HFFc6 (cell line): ENCODE measurements at places on chromosomes 6 and 20.

GRCh38 chr6:13741365-13741764, 29.7 kb upstream of the RANBP9 start:
- no peak overlapping the region for H3K27ac ChIP-seq
- peaks cover 3% of the 10 kb centered on the region for H3K27me3 ChIP-seq
- H3K4me1 ChIP-seq, result no peaks in the 10 kb centered on the region
- H3K4me3 ChIP-seq, result no peak overlapping the region
- no peak for DNase-seq
- no peaks in the 10 kb centered on the region; the same call in 1 of the 2 replicates for H3K36me3 ChIP-seq

DNA sequence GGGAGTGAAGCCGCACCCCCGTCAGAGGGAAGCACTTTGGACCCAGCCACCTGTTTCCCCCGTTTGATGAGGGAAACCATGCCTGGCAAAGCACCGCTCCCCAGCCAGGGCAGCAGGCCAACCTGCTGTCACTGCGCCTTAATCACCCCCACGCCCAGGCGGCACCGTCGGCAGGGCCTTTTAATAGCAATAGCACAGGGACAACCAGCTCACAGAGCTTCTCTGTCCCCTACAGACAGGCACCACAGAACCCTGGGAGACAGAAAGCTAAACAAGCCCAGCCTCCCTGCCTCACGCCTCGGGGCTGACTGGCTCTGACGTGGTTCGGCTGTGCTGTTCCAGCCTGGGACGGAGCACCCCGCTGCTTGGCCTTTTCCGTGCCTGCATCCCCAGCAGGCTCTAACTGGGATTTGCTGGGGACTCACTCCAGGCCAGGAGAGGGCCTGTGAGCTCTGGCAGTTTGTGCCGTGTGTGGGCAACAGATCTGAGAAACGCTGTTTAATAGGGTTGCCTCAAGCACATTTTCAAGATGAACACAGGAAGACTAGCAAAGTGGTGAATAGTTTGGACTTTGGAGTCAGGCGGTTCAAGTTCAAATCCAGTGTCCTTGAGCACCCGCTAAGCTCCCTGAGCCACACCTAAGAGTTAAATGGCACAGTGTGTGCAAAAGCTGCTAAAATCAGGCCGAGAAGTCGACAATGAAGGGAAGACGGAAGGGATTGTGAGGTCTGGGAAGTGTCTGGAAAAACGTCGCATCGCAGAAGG, 223.8 kb downstream of the NRN1 start:
- H3K4me1 ChIP-seq, result peaks cover 5% of the 10 kb centered on the region; the same call in 1 of the 2 replicates
- peak; percentile 0 for DNase-seq
- H3K4me3 ChIP-seq, result no peak overlapping the region
- no peak overlapping the region for H3K27ac ChIP-seq

GRCh38 chr6:81735756-81736380, 16.6 kb downstream of the TENT5A start:
- DNase-seq, result peak; percentile 33
- no peak overlapping the region for H3K4me3 ChIP-seq
- H3K4me1 ChIP-seq, result peaks cover 32% of the 10 kb centered on the region
- H3K36me3 ChIP-seq, result peaks cover 12% of the 10 kb centered on the region
- H3K27me3 ChIP-seq, result no peaks in the 10 kb centered on the region

GRCh38 chr6:118187568-118188164, 280.6 kb downstream of the SLC35F1 start:
- no peaks in the 10 kb centered on the region; the same call in 1 of the 2 replicates for H3K36me3 ChIP-seq
- no peaks in the 10 kb centered on the region for H3K4me1 ChIP-seq
- no peaks in the 10 kb centered on the region for H3K27me3 ChIP-seq
- H3K4me3 ChIP-seq, result no peak overlapping the region
- no peak for DNase-seq

- no peak overlapping the region for H3K4me3 ChIP-seq
- DNase-seq, result no peak
- no peak overlapping the region for H3K27ac ChIP-seq
- no peaks in the 10 kb centered on the region for H3K4me1 ChIP-seq
- H3K27me3 ChIP-seq, result no peaks in the 10 kb centered on the region; the same call in 1 of the 2 replicates
Observed at GRCh38 chr20:14312001-14312400, 25.4 kb downstream of the FLRT3 start.

DNA sequence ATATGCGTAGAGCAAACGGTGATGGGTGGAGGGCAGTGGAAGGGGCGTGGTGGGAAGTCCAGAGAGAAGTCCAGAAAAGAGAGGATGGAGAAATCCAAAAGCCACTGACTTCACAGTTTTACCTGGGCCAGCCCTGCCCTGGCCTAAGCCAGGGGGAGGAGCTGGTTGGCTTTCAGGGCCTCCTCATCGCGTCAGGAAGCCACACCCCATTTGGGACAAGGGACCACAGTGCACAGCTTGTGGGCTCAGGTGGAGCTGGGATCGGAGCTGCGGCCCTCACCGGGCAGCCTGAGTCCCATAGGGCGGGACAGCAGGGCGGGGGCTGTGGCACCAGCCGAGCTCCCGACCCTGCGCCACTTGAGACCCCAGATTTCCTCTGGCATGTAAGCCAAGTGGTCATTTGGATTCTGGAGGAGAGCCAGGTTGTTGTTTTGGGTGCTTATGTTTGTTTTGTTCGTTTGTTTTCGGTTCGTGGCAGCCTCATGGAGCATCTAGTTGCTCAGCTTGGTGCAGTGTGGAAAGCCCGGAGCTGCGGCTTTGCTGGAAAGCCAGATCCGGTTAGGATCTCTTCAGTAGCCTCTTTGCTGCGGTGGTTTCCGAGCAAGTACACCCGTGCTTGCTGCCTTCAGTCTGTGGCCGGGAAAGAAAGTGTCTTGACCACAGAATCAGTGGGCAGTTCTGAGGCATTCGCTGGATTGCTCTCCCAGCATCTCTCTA, 42.2 kb downstream of the RIOK1 start:
- no peak for DNase-seq
- H3K4me1 ChIP-seq, result peaks cover 14% of the 10 kb centered on the region; the same call in 1 of the 2 replicates
- no peak overlapping the region for H3K27ac ChIP-seq
- peak overlapping the region; percentile 71; the same call in 1 of the 2 replicates for H3K4me3 ChIP-seq
